ENCODE measurements at places on chromosomes 16 and 17. TPM values are rescaled to one million over a fixed set of nuclear protein-coding genes. Genes with fewer than 3 reads are reported as not detected.

The NACA2 gene
- 2.1 TPM for total RNA-seq

DNA sequence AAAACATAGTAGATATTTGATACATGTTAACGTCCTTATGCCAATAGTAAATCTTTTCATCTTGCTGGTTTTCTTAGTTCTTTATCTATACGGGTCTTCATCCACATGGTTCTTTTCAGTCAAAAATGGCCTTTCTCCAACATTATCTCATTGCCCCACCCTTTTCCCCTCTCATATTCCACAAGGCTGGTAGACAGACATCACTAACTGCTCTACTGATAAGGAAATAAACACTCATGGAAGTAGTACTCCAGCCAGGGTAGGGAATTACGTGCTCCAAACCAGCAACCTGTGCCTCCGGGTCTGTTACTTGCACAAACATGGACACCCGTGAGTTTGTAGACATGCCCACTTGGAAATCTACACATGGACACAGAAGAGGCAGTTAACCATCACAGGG, 141.4 kb downstream of the XYLT1 start:
- DNase-seq: no peak

DNA sequence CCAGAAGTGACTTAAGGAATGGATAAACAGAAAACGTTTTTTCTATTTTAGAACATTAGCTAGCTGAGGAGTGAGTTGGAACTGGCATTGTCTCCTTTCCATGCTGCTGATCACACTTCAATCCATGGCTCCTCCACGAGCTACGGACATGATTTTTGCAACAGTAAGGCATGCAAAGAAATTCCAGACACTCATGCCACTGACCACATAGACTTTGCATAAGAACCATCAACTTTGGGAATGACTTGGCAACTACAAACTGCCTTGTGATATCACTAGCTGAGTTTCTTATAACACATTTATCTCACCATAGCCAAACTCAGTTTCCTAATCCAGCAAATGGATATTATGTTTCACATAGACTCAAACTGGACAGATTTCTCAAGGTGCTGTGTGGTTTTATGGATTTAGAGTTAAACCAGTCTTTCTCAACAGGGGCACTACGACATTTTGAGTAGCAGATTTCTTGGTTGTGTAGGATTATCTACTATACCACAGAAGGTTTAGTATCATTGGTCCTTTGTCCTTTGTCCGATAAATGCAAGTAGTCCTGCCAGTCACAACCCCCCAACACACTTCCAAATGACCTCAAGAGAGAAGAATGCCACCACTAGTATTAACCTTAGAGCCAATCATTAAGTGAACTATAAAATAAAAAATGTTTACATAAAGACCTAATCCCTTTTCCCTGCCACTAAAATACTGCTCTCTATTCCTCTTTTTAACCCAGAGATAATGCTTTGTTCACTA, 48.3 kb upstream of the C17orf78 start:
- no peak for DNase-seq

DNA sequence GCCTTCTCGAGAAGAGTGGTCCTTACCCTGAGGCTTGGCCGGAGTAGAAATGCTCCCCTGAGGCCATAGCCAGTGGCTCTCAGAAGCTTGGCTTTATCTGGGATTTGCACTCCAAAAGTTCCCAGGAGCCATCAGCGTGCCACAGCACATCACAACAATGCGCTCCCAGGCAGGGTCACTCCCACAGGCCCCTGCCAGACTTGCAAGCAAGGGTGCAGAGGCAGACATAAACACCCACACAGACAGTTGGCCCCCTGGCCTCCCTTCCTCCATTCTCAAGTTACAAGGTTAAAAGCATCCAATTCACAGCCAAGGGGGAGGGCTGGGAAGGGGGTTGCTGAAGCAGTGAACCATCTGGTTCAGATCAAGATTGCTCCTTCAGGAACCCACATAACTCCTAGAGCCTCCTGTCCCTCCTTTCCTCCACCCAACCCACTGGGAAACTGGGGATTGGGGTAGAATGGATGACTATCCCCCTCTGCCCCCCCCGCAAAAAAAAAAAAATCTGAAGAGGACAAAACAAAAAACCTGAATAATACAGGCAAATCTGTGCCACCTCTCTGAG, 1.8 kb downstream of the ST3GAL2 start:
- DNase-seq: no peak

GRCh38 chr17:74493331-74493833, 26.9 kb downstream of the CD300A start:
- peak; percentile 68 for DNase-seq

Measured in prostate gland (tissue), 2 donors.